ENCODE measurements at places on chromosomes 12 and 14.

DNA sequence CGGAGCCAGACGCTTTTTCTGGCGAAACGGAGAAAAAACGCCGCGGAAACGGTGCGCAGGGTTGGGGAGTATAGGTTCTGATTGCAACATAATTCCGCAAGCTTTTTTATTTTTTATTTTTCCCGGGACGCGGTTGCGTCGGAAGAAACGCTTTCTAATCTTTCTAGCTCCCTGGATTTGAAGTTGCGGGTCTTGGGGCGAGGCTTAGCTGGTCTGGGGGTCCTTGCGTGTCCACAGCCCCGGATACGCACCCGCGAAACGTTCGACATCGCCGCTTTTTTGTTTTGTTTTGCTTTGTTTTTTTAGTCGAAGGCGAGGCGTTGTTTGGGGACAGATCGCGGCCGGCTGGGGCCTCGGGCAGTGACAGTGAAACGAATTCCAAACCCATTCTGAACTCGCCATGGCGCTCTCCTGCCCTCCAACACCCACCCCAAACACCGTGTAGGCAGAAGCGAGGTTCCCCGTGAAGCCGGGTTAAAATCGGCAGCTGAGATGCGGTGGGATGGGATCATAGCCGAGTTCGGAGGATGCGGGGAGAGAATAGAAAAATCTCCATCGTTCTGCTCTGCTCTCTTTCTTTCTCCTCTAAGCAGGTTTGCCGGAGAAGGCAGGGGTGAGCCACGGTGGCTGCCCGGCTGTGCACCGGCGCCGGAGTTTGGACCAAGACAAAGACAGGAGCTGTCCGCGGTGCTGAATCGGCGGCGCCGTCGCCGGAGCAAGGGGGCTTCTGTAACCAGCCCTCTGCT, 8.1 kb upstream of the LHX5 start:
- peak; percentile 22 for DNase-seq

- no peak for DNase-seq
These were observed 134.4 kb downstream of the KITLG start for GRCh38 chr12:88445705-88446394.

DNA sequence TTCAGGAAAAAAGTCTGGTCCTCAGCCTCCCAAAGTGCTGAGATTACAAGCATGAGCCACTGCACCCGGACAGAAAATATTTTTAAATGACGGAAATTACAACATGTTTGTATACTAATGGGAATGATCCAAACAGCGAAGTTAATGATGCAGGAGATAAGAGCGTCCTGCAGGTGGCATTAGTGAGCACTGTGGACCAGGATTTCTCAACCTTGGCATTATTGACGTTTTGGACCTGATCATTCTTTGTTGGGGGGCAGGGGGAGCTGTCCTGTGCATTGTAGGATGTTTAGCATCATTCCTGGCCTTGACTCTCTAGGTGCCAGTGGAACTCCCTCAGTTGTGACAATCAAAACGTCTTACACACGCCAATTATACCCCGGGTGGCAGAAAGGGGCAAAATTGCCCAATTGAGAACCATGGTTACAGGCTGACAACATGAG, 34.1 kb downstream of the SCFD1 start:
- peak; percentile 32 for DNase-seq

GRCh38 chr12:64225626-64226025, 3.5 kb upstream of the KICS2 start:
- DNase-seq = no peak

DNA sequence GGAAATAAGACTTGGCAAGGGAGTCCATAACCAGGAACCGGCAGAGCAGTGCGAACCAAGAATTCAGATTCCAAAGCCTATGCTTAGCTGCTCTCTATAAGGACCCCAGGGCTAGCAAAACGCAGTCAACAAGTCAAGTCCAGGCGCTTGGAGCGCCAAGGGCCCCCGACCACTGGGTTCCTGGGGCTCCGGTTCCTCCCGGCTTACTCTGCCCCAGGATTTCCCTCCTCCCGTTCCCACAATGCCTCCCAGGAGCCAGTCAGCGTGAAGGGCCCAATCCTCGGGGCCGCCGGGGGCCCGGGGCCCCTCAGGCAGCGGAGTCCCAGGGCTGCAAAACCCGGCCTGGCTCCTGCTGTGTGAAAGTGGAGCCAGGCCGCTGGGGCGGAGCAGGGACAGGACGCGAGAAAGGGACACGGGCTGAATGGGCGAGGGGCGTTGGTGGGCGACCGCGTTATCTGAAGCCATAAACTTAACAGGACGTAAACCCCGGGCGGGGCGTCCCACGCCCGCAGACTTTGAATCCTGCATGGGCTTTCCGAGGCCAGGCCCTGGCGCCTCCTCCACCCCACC, 1.5 kb downstream of the KRT8 start:
- peak; percentile 68 for DNase-seq

- no peak for DNase-seq
These were observed 277.6 kb upstream of the PLEKHG7 start for GRCh38 chr12:92425165-92425564.

DNA sequence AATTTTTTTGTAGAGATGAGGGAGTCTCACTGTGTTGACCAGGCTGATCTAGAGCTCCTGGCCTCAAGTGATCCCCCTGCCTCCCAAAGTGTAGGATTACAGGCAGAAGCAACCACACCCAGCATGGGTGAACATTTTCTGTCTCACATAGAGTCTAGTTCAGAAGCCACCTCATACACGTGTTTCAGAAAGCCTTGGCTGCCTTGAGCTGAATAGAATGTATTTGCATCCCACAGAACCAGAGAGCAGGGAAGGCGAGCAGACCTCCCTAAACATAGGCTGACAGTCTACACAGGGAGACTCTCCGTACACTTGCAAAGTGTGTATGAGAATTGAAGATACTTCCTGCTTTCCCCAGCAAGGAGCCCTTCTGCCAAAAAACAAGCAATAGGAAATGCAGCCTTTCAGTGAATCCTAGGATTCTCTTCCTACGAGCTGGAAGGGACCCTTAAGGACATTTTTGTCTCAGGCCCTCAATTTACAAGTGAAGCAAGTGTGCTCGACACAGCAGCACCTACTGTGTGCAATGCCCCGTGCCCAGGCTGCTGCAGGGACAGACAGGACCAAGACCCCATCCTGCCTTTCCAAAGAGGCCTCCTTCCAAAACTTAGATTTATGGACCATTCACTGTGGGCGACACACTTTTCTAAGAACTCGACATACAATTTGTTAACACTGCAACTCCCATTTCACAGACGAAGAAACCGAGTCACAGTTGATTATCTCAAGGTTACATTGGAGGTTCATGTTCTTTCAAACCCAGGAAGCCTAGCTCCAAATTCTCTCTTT, 11.2 kb downstream of the NUAK1 start:
- DNase-seq = no peak

GRCh38 chr14:88297306-88297705, 25.8 kb downstream of the KCNK10 start:
- no peak for DNase-seq

GRCh38 chr14:94115058-94115591, 4.6 kb downstream of the IFI27 start:
- peak; percentile 31 for DNase-seq

DNA sequence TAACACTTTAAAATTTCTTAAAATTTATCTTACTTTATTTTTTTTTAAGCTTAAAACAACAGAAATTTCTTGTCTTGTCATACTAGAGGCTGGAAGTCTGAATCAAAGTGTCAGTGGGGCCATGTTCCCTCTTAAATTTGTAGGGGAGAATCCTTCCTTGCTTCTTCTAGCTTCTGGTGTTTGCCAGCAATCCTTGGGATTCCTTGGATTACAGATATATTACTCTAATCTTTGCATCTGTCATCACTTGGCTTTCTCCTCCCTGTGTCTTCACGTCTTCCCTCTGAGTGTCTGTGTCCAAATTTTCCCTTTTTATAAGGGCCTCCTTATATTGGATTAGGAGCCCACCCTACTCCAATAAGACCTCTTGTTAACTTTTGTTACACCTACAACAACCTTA, 135.6 kb upstream of the PTPRB start:
- no peak for DNase-seq

- no peak for DNase-seq
These were observed 111.1 kb upstream of the VRK1 start for GRCh38 chr14:96686126-96686525.

GRCh38 chr12:94336211-94336925, 123.3 kb downstream of the CEP83 start:
- peak; percentile 5 for DNase-seq

GRCh38 chr14:68539241-68539737, 253.6 kb downstream of the ZFP36L1 start:
- DNase-seq = no peak

GRCh38 chr12:106739318-106739717, 35.2 kb upstream of the RIC8B start:
- DNase-seq = no peak

GRCh38 chr14:33564774-33565630, 385.9 kb downstream of the EGLN3 start:
- peak; percentile 88 for DNase-seq

DNA sequence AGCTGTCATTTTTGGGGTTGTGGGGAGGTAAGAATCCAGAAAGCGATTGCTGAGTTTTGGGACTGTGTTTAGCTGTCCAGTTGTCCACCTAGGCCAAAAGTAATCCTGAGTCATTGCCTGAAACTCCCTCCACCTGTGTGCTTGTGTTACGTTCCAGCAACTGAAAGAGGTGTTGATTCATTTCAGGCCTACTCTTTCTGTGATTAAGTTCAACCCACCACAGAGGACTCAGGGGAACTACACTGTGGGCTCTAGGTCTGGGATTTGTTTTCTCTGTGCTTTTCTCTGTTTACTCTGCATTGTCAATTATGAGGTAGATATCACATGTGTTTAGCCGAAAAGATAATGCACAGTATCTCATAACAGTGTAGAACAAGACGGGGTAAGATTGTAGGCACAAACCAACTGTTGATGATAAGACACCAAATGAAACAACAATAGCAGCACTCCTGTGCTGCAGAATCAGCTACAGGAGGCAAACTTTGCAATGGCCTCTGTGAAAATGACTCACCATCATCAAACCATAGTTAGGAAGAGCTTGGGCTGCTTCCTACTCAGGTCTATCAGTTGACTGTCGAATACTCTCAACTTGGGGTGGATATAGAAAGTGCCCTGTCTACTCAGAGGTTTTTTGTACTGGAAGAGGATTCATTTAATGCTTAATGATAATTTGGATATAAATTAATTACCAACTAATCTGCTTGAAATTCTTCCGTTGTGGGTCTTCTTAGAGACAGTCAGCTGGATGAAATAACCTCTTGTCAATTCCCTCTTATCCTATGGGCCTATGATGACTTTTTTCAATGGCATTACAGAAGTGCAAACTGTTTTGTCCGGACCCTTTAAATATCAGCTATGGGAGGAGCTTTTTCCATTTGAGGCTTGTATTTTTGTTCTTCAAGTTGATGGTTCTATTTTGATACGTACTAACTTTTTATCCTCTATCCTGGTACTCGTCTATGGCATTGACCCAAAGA, 385.9 kb downstream of the BMP4 start:
- DNase-seq = no peak

GRCh38 chr14:54350203-54350602, 46.6 kb upstream of the CDKN3 start:
- DNase-seq = peak; percentile 34

DNA sequence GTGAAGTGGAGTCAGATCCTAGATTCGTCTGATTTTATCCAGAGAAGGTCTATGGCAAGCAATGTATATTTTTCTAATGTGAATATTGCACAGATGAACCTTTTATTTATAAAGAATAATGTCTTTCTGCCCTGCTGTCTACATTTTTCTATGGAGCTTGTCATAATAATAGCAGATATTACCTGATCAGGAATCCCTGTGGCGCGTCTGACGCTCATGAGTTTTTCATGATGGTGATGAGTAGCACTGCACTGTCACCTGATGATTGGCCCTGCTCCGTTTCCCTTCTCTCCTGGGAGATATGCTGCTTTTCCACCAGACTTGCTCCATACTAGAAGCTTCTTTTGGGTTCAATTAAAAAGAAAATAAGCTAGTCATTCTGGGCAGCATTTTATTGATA, 20.5 kb downstream of the CINP start:
- DNase-seq = no peak

- no peak for DNase-seq
These were observed 112.9 kb downstream of the DAAM1 start for GRCh38 chr14:59301354-59301753.

DNA sequence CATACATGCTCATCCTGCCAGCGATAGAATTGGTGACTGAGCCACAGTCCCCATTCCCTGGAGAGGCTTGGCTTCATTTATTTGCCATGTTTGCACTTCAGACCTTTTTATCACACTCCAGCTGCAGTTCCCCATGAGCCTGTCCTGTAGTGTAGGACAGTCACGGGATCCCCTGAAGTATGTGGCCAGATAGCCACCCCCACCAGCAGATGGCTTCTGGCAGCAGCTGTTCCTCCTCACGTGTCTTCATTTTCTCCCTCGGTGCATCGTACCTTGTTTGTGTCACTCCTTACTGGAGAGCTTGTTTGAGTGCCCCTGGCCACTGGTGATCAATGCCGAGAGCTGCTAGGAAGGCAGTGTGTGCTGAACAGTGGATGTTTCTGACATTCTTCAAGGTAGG, 40.2 kb downstream of the UBE3B start:
- DNase-seq = no peak

GRCh38 chr12:102568276-102568675, 87.9 kb upstream of the IGF1 start:
- DNase-seq = peak; percentile 25

DNA sequence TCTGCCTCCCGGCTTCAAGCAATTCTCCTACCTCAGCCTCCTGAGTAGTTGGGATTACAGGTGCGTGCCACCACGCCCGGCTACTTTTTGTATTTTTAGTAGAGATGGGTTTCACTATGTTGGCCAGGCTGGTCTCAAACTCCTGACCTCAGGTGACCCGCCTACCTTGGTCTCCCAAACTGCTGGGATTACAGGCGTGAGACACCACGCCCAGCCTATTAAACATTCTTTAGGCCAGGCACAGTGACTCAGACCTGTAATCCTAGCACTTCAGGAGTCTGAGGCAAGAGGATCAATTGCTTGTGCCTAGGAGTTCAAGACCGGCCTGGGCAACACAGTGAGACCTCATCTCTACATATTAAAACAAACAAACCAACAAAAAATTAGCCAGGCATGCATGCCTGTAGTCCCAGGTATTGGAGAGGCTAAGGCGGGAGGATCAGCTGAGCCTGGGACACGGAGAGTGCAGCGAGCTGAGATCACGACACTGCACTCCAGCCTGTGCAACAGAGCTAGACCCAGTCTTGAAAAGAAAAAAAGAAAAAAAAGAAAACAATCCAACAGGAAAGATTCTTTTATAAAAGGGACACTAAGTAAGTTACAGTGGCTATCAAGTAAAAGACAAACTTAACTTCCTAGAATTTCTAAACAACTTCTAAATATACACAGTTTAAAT, 70.2 kb downstream of the HECTD1 start:
- no peak for DNase-seq

GRCh38 chr14:20905676-20906075, 14.5 kb downstream of the RNASE3 start:
- no peak for DNase-seq

DNA sequence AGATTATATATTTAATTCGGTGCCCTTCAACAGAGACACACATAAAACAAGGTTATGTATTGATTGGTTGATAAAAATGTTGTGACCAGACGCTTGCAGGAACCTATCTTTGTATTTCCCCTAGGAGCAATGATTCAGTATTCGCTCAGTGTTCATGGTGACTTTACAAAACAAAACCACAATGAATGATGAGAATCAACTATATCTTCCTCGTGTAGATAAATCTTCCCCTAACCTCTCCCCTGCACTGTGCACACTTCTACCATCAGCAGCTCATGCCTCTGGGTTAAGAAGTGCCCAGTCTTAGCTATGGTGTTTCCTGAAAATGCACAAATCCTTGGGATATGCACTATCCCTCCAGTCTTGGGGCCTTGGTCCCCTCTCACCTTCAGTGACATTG, 16.3 kb downstream of the RIN3 start:
- DNase-seq = no peak
